ENCODE measurements at places on chromosomes 6 and 20.

DNA sequence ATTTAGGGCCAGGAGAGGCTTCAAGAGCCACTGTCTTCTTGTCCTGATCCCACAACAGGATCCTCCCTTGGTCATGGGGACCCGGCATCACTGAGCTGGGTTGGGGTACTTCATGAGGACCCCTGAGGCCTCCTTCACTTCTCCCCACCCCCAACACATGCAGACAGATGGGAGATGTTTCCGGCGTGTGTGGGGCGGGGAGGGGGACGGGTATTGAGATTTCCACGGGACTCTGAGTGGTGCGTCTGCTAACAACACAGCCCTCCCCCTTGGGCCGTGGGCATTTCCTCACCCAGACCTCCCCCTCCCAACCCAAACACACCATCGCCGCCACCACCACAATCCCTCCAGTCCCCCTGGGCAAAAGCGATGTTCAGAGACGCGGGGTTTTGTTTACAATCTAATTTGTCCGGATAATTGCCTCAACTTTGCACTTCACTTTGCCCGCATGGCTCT is 906 bp upstream of the FOXP4 start:
- DNase-seq = no peak

DNA sequence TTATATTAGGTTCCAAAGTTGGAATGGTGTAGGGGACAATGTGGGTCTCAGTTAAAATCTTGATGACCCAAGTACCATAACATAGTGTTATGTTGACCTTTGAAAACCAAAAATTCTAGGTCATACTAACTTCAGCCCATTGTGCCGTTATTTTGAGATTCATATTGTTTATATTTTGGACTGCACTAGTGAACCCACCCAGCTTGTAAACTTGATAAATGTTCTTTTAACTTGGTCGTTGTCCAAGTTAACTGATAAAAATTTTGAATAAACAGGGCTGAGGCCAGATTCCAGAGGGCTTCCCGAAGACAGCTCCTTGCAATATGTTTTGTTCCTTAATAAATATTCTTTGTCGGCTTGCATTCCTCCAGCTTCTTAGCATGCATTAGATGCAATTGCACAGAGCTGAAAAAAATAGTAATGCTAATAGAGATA is 90.3 kb downstream of the BCAS1 start:
- no peak for DNase-seq

GRCh38 chr20:64058536-64058935 is 4.5 kb upstream of the TCEA2 start:
- no peak for DNase-seq

DNA sequence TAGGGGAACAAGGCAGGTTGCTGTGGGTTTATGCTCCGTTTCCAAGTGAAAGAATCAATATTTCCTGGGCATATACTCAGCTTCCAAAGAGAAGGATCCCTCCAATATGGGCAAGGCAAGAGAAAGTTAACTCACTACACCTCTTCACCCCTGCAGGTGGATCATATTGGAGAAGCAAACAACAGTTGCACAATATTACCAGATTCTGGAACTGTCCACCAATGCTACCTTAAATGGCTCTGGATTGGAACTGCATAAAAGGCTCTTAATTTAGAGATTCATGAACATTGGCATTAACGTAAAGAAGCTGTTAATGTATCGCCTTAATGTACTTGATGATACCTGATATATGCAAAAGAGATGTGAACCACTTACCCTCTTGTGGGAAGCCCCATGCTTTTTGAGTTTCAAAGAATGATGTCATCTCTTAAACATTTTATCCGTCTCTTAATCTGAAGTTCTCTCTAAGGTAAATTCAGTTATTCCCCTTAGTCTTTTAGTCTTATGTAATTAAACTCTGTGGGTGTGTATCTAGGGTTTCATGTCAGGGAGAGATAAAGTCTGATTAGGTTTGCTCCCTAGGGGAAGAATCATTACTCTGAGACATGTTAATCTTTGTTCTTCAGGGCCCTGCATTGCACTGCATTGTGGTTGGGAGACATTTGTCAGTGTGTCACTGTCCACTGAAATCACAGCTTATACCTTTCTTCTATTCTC is 99.5 kb downstream of the PHACTR1 start:
- DNase-seq = no peak

- no peak for DNase-seq
Observed at GRCh38 chr20:57055345-57055744, 211.1 kb downstream of the BMP7 start.

DNA sequence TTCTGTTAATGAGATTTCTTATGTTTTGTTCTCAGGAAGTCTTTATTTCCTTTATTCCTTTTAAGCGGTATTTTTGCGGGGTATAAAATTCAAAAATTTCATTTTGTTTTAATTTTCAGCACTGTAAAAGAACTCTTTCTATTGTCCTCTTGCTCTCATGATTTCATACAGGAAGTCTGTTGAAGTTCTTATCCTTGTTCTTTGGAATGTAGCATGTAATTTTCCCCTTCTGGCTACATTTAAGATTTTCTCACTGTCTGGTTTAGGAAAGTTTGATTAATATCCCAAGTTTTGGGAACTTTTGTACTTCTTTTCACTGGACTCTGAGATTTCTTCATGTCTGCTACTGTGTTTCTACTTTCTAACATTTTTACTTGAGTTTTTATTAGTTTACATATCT is 581.4 kb upstream of the GJE1 start:
- DNase-seq = no peak
